AG09319 (cell line): ENCODE measurements at places on chromosomes 3 and 15.

GRCh38 chr3:194298331-194299227 is 52.5 kb downstream of the CPN2 start:
- no peak for DNase-seq

- peak; percentile 30 for DNase-seq
These were observed 8.9 kb upstream of the SEMA5B start for GRCh38 chr3:123036352-123037014.

DNA sequence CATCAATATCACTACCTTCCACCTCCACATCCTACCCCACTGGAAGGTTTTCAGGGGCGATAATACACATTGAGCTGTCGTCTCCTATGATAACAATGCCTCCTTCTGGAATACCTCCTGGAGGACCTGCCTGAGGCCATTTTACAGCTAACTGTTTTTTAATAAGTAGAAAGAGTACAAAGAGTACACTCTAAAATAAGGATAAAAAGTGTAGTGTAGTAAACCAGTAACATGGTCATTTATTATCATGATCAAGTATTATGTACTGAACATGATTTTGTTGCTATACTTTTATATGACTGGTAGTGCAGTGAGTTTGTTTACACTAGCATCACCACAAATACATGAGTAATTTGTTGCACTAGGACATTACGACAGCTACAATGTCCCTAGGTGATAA is 46.6 kb upstream of the SSR3 start:
- DNase-seq: no peak

DNA sequence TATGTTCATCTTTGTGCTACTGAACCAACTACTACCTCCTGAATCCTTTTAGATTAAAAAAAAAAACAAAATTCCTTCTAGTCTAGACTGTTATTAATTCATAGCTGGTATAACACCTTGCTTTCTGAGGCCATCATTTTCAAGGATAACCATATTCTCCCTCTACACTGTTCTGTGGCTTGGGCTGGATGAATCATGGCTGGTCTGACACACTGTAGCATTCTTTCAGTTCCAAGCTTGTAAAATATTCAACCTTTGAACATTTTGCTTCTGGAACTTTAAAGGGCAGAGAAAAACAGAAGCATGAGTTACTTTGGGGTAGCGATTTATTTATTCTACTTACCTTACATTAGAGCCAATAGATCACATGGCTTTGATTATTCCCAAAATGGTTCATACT is 7.6 kb downstream of the HSPBAP1 start:
- DNase-seq: no peak

DNA sequence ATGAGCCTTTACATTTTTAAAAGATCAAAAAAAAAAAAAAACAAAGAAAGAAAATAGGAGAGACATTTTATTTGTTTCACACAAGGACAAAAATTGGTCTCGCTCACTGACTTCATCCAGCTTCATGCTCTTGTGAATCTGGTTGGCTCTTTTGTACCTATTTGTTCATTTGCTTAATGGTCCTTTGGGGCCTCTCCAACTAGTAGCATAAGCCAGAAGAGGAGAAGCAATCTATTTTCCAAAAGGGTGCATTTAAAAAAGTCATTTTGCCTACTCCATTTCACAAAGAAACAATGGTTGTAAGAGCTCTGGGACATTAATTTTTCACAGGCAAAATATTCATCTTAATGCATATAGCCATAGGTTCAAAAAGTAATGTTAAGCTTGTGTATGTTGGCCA is 168.3 kb upstream of the ADAMTS9 start:
- no peak for DNase-seq

DNA sequence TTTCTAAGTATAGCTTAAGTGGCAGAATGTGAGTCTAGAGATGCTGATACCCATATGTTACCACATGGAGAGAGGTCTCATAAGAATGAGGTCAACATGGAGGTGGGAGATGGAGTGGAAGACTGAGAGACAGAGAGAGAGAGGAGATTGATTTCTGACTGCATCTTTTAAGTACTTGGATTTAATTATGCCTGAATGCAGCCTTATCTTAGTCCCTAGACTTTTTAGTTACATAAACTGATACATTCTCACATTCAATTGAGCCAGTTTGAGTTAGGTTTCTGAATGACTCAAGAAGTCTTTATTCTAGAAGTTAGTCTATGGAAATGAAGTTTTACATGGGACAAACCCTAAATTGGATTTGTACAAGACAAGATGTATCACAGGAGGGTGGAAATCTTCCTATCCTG is 58.5 kb upstream of the TNFSF10 start:
- DNase-seq: no peak

DNA sequence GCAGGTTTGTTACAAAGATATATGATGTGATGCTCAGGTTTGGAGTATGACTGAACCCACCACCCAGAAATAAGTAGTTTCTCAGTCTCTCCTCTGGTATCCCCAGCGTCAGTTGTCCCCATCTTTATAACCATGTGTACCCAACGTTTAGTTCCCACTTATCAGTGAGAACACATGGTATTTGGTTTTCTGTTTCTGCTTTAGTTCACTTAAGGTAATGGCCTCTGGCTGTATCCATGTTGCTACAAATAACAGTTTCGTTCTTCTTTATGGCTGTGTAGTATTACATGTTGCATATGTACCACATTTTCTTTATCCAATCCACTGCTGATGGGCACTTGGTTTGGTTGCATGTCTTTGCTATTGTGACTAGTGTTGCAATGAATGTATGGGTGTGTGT is 132.3 kb downstream of the LMLN start:
- DNase-seq: no peak

DNA sequence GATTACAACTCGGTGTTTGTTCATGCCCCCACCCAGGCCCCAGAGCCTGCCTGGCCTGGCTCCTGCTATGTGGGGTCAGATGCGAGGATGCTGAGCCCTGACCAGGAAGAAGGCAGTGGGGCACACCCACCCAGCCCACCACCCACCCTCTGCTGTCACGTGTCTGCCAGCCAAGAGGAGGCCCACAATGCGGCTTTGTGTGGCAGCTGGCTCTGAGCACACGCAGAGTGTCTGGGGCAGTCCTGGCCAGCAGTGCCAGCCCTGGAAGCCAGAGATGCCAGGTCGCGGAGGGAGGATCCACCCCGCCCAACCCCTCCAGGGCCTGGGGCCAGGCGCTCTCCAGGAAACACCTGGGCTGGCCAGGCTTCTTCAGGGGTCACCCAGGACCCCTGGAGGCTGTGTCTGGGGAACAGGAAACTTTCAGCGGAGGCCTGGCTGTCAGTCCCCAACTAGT is 26.4 kb upstream of the KLF13 start:
- no peak for DNase-seq

DNA sequence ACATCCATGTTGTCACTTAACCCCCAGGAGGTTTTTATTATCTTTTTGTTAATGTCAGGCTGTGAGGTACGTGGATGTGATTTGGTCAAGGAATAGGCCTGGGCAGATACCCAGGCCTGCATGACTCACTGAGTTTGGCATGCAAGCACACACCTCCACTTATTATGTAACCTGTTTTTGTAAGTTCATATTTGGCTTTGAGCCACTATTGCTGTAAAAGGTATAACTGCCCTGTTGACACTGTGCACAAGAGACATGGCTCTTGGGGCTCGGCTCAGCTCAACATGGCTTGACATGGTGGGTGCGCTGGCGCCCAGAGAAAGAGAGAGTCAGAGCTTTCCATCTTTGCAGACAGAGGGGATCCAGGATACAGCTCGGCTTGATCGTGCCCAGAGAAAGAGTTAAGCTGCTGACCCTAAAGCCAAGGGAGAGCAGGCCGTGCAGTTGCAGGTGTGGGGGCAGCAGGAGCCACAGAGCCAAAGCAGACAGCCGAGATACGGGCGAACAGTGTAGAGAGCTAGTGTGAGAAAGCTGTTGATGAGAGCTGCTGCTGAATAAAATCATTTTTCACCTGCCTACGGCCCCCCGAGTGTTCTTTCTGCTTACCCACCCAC is 67.9 kb upstream of the UNC13C start:
- DNase-seq: no peak

DNA sequence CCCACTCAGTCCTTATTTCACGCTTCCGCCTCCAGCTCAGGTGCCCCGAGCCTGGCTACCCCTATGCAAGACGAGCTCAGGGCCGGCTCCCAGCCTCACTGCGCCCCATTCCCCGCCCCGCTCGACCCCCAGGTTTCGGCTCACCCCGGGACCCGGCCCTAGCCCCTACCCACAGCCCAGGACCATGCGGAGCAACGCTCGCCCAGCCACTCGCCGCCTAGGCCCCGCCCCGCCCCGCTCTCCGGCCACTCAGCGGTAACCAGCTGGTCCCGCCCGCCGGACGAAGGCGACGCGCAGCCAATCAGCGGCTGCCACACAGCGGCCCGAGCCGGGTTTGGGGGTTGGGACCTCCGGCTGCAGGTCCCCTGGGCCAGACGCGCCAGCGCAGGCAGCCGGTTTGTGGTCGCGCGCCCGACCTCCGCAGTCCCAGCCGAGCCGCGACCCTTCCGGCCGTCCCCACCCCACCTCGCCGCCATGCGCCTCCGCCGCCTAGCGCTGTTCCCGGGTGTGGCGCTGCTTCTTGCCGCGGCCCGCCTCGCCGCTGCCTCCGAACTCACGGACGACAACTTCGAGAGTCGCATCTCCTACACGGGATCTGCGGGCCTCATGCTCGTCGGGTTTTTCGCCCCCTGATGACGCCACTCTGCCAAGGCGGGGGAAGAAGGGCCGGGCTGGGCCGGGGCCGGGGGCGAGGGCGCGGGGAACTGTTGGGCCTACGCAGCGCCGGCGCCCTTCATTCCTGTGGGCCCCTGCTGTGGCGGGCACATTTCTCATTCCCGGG is at the start of gene CATSPER2:
CATSPER2 (minus strand) TSS at position 196 of the 781 bp plus-strand sequence. CDS start 783 bp downstream, outside the sequence.
- DNase-seq: no peak

GRCh38 chr3:105322570-105323273 is 44.0 kb upstream of the ALCAM start:
- DNase-seq: no peak
